ENCODE measurements at places on chromosomes 1 and 21.

- DNase-seq, result no peak
These were observed 35.3 kb upstream of the RALGPS2 start for GRCh38 chr1:178689769-178690168.

- no peak for DNase-seq
These were observed 381.5 kb downstream of the OMA1 start for GRCh38 chr1:58165073-58165472.

- no peak for DNase-seq
These were observed 31.9 kb downstream of the SEC16B start for GRCh38 chr1:177937931-177938330.

- DNase-seq, result no peak
These were observed 626.5 kb downstream of the NCAM2 start for GRCh38 chr21:21624674-21625073.

DNA sequence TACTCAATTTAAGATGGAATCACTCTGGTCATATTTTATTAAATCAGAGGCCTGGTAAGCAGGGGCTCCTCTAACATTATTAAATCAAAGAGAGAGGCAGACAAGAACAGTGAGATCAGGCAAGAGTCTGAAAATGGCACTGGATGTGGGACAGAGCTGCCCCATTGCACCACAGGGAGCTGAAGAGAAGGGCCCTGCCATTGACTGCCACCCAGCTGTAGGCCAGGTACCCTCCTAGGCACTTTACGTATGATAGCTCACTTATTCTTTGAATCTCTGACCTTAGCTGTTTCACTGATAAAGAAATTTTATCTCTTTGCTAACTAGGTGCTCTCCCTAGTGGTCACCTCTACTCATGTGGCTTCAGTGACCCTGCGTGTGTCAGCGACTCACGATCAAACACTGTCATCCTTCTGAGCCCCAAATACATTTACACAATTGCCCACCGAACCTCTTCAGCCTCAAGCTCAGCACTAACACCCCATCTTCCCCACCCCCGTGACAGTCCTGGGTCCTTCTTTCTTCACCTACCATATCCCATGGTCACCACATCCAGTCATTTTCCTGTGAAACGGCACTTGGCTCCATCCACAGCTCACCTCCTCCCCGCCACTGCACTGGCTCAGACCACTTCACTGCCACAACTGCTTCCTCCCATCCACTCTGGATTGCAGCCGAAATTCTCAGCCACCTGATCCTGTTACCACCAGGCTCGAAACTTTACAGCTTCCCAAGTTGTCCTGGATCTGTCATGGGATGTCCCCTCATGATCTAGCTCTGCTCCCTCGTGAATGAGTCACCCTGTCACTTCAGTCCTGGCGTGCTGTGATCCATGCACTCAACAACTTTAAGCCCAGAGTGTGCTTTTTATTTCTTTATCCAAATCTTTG lies 97.3 kb upstream of the SYT6 start:
- DNase-seq, result no peak

DNA sequence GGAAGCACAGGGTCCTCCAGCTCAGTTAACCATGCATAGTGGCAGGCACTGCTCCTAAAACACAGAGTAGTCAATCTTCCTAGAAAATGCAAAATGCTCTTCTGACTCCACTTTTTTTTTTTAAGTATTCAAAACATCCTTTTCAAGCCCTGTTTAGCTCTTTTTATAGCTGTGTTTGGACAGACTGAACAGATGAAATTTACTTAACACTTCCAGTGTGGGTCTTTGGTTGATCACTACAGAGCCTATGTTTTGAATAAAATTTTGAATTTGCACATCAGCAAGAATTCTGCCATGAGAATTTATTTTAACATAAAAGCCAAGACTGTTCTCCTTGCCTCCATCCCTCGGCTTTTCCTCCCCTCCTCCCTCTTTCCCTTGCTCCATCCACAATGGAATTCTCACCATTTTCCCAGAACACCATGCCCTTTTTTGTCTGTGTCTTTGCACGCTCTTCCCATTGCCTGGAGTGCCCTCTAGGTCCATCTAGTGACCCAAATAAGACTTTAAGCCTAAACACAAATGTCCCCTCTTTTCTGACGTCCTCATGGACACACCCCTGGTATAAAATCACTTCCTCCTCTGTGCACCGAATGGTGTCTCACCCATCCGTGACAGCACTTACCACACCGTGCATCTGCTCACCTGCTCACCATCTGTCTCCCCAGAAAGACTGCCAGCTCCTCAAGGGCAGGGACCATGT lies 24.0 kb upstream of the CPT2 start:
- DNase-seq, result no peak

GRCh38 chr1:153711026-153711425 lies 16.8 kb upstream of the INTS3 start:
- DNase-seq, result no peak

GRCh38 chr1:53313556-53313955 lies 14.3 kb downstream of the LRP8 start:
- DNase-seq, result no peak

DNA sequence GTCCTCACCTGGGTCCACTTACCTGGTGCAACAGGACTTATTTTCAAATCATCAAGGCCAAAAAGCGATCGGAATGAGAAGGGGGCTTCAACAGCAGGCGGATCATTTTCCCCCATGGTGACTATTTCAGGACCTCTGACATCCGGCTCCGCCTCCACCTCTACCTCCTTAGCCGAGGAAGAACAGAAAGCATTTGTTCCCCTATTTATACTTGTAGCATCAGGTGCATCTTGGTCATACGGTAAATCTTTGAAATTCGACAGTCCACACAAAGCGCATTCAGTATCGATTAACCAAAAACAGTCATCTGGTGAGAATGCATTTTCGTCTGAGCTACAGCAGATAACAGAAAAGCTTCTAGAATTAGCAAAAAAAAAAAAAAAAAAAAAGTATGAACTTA lies 550 bp downstream of the TMPRSS3 start:
- no peak for DNase-seq

DNA sequence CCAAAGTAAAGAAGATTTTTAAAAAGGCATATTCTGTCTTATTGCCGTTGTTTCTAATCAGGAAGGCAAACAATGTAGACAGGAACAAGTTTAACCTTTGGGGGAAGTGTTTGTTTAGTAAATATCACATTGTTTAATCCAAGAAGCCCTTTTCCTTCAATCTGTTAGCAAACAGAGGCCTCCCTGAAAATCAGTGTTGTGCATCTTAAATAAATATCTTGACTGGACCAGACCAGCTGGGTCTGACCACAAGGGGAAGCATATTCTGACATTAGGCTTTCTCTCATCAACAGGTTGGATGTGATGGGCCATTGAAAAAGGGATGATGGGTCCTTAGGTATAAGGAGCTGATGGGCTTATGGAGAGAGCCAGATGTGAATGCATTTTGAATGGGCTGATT lies 81.8 kb upstream of the SGIP1 start:
- DNase-seq, result no peak

DNA sequence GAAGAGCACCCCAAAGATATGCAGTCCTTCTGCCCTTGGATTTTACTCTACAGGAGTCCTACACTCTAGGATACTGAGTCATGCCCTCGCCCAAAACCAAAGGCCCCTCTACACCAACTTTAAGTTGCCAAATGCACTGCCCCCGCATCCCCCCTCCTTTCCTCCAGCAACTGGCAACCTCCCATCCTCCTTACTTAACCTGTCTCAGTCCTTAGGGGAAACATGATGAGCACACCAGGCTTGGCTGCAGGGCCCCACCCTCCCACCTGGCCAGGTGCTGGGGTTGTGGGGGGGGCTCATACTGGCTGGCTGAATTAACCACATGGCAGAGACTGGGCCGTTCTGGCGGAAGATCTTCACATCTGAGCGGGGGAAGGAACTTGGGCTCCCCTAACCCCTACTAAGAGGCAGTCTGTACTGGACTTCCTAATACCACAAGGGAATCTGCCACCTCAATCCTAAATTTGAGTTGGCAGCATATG lies 1.2 kb downstream of the HDGF start:
- DNase-seq, result no peak

DNA sequence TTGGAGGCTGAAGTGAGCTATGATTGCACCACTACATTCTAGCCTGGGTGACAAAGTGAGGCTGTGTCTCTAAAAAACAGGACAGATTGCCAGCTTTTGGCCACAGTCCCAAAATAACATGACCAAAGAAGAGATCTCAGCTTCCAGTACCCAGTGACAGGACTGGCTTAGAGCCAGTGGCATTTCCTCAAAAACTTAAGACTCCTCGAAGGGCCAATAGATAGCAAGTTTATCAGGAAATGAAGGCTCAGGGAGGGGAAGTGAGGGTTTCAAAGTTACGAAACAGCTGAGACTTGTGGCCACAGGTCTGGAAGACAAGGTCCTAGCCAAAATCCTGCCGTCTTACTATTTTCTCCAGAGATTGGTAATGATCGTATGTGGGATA lies 6.3 kb upstream of the TMEM39B start:
- DNase-seq, result no peak

- DNase-seq, result no peak
These were observed 118.5 kb downstream of the MRPS6 start for GRCh38 chr21:34191876-34192275.

GRCh38 chr1:143699115-143699514 lies 272.7 kb downstream of the FAM72C start:
- no peak for DNase-seq

DNA sequence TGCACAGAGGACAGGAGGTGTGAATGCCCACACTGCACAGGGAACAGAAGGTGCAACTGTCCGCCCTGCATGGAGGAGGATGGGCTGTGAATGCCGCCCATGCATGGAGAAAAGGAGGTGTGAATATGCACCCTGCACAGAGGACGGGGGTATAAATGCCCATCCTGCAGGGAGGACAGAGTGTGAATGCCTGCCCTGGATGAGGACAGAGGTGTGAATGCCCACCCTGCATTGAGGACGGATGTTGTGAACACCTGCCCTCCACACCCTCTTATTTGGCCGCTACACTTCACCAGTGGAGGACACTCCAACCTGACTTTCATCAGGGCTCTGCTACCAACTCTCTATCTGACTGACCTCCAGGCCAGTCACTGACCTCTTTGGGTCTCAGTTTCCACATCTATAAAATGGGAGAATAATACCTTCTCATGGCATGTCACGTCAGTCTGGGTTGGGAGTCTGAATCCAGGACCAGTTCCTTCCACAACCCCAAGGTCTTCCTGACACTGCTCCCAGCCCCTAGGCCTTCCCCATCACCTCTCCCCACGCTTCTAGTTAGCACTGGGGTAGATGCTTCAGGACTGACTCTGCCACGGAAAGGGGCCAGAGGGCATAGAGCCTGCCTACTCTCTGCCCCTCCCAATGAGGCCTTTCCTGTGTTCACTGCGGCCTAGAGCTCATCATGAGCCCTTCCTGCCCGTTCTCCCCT lies 28.4 kb downstream of the ZBTB17 start:
- no peak for DNase-seq

DNA sequence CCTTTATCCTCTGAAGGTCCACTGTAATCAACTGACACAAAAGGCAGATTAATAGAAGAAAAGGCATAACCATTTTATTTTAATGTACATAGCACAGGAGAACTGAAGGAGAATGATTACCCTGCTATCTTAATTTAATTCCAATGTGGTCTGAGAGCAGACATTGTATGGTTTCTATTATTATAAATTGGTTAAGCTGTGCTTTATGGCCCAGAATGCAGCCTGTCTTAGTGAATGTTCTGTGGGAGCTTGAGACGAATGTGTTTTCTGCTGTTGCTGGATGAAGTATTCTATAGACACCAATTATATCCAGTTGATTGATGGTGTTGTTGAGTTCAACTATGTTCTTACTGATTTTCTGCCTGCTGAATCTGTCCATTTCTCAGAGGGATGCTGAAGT lies 25.0 kb upstream of the SLC2A1 start:
- no peak for DNase-seq

All from dorsolateral prefrontal cortex (tissue), 122 donors.